Aorta (tissue), 5 donors: ENCODE measurements at places on chromosomes 11 and 22.

DNA sequence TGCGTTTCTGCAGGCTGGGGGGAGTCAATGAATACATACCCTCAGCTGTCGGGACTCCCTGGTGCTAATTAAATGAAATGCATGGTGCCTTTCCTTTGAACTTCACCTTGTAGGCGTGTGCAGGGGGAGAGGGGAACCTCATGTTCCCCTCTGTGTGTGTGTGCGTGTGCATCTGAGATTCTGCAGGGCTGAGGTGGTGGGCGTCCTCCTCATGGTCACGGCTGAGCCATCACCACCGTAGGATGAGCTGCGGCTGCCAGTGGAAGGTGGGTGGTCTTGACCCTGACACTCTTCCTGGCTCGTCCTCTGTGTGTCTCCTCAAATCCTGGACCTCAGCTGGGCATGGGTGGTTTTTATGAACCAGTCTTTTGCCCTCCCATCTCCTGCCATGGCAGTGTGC, 53.0 kb upstream of the TTLL12 start:
- no peak for DNase-seq

DNA sequence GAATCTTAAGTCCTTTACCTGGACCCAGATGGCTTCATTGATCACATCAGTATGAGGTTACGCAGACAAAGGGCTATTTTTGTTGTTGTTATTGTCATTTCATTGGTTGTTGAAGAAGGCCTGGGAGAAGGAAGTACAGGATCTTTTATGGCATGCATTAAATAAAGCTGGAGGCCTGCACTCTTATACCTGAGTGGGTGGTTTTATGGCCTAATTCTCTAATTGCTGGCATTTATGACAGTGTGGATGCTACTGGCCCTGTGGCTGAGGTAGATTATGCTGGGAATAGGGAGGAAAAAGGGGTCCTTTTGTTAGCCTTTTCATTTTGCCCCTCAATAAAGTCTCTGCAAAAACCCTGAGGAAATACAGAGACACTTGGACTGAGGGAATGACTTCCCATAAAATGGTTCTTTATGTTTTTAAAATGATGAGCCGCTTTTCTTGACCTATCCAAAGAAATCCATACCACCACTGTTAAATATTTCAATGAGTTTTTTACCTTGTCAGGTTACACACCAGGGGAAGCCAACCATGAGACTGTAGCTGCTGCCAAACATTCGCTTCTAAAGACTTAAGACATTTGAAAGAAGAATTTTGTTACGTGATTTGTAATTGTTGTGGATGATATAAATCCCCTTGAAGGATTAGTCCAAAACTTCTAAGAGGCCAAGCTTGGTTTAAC, 6.8 kb downstream of the KMT2A start:
- DNase-seq: no peak

GRCh38 chr11:59810911-59811259, 307 bp upstream of the MRPL16 start:
- DNase-seq: no peak

GRCh38 chr22:37228106-37229011, 15.7 kb downstream of the RAC2 start:
- DNase-seq: peak; percentile 74

- peak; percentile 70 for DNase-seq
These were observed 5.8 kb downstream of the CCND1 start for GRCh38 chr11:69646493-69647389.

DNA sequence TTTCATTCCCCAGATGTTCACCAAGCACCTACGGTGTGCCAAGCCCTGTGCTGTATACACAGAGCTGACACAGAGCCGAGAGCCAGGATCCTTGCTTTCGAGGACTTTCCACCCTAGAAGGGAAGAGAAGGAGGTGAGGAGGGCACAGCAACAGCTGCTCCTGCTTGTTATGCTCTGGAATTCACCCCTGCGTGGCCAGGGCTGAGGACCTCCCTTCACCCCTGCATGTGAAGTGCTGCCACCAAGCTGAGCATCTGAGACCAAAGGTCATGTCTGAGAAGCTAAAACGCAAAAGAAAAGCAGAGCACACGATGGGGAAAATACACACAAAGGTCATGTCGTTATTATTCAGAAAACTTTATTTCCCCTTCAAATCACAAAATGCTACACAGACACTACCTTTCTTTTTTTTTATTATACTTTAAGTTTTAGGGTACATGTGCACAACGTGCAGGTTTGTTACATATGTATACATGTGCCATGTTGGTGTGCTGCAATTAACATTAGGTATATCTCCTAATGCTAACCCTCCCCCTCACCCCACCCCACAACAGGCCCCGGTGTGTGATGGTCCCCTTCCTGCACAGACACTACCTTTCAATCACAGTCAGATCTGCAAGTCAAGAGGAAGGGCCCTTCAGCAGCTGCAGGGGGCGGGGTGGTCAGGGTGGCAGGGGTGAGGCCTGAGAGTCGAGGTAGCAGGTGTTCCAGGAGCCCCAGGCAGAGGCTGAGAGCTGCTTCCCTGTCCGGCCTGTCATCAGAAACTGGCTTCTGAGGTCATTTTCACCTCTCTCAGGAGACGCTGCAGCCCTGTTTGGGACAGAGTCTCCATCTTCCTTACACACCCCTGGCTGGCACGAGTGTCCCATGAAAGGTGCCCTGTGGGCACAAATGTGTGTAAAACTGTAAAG, 40.1 kb upstream of the PRR5 start:
- no peak for DNase-seq

DNA sequence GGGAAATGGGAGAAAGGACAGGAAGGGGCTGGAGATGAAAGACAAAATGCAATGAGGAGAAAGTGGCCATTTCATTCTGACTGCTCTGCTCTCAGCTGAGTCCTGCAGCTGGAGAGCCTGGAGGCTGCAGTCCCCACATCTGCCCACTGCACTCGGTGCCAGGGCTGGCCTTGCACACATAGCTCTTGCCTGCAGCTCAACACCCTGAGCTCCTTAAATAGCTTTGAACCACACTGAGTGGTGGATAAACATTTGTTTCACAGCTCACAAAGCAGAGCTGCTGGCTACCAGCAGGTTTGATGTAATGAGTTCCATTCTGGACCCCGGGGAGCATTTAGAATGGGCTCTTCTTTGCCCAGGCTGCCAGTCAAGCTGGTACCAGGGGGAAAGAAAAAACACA, 426.1 kb upstream of the CADM1 start:
- no peak for DNase-seq

DNA sequence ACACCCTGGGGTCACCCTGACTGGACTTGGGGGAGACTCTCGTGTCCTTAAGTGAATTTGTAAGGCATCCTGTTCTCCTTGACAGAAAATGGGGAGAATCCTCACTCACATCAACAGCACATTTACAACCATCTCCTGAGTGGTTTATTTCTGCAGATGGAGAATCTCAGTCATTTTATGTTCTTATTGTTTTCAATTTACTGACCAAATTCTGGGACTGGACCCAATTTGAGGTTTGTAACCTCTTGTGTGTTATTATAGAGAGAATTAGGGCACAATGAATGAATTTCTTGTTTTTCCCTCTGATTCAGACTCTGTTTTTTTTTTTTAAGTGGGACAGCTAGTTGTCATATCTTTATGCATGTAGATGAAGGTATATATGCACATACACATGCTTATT, 104.9 kb downstream of the ADAMTS15 start:
- no peak for DNase-seq

GRCh38 chr11:70569996-70570692, 171.8 kb downstream of the CTTN start:
- DNase-seq: peak; percentile 24

- no peak for DNase-seq
These were observed 140.5 kb downstream of the CTTN start for GRCh38 chr11:70538641-70539359.

DNA sequence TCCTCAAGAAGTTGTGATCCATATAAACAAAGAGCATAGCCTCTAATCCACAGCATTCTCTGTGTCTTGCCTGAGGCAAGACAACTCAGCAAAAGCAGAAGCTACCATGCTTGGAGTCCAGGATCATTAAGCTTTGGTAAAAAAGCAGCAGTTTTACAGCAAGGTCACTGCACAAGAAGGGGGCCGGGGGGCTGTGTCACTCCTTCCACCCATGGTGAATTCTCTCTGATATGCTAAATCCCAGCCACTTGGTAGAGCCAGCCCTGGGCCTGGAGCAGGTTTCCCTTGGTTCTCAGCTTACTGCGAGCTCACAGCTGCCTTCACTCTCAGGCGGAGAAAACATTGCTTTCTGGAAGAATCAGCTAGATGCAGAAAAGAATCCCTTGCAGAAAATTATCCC, 144.7 kb downstream of the TENM4 start:
- no peak for DNase-seq

DNA sequence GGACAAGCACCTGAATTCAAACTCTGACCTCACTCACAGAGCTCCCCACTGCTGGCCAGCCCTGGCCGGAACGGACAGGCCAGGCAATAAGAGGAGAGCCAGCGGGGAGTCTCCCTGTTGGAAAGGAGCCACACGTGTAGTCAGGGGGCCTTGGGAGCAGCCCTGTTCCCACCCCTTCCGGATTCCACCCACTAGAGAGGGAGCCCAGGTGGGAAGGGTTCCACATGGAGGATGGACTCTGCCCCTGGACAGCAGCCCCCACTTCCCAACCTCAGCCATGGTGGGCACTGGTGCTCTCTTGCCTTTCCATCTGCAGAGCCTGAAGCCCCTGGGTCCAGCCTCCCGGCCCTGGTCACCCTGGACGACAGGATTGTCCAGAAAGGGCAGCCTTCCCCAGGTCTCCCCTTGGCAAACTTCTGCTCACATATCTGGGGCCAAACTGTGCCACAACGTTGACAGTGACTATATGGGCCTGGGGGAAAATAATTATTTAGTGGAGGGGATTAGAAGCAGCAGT, 7.5 kb upstream of the APOBEC3A start:
- peak; percentile 73 for DNase-seq

- DNase-seq: no peak
These were observed 10.6 kb downstream of the HSD17B12 start for GRCh38 chr11:43690929-43691725.

GRCh38 chr22:48448821-48449220, 1378.9 kb downstream of the BRD1 start:
- DNase-seq: peak; percentile 27

DNA sequence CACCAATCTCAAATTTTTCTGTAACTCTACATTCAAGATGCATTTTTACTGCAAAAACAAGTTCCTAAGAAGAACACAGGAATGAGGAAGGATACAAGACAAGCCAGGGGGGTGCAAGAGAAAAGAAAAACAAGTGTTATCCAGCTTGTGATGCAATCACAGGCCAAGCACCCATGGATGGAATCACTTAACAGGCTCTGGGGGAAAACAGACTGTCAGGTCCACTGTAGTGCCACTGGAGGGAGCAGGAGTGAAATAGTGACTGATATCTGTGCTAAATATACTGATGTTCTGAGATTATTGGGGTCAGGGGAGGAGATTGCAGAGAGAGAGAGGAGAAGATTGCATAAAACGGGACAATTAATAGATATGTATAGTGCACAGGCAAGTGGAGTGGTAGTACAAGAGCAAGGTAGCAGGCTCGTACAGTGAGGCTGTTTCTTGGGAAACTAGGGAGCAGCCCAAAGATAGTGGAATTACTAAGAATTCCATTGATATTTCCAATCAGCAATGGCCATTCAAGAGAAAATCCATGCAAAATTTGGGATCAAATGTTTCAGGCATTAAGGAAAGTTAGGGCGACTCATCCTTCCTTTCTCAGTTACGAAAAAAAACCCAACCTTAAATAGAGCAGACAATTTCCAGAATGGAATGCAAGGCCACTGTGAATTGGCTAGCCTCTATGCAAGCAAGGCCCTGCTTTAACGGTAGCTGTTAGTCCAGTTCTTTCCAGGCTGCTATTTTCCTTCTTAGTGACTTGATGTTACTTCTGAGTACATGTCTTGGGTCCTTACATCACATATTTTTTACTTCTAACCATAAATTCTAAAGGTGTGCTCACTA, 52.2 kb upstream of the CEP126 start:
- DNase-seq: no peak

DNA sequence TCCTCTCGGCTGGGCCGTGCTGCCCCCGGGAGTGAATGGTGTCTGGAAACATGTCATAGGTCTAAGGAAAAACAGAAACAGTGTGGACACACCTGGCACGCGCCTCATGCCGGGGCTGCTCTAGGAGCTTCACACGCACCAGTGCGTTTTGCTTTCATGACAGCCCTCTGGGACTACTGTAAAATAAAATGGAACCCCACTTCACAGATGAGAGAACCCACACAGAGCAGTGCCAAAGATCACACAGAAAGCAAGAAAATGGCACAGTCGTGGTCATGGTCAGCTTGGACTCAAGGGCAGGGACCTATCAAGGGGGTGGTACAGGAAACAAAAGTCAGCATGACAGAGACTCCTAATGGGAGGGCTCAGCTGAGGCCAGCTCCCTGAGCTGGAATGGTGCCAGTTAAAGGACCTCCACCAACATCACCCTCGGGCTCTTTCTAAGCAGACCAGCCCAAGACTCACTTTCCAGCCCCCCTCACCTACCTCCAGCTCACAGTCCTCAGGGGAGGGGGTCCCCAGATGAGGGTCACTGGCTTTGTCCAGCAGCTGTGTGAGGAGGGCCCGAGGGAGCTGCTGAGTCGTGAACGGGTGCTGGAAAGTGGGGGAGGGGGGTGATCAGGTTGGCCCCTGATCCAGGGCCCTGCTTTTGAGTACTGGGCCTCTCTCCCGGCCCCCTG, 3.3 kb downstream of the MAP4K2 start:
- no peak for DNase-seq

DNA sequence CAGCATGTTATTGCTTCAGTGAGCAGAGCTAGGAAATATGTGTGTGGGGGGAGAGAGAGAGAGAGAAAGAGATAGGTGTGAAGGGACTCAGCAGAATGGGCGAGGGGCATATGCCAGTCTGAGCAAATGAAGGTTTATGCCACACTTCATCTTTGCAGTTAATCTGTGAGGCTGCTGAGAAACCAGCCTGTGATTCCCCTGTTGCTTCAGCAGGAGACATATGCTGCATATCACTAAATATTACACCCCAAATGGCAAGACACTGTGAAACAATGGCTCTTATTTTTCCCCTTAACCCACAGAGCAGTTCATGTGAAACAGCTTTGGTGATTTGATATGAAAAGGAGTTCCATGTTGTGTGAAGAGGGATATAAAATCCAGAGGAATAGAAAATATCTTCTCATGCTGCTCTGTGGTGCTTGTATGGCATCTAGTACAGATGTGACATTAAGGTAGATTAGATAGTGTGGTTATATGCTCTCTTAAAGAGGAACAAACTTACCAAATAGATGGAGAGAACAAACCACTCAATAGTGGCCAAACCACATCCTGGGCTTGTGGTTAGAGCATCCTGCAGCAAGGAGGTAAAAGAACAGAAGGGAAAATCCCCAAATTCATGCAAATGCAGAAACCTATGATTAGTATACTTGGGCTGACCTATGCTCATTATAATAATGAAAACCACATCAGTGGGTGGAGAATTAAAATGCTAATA, 864.2 kb downstream of the FAM181B start:
- DNase-seq: no peak

DNA sequence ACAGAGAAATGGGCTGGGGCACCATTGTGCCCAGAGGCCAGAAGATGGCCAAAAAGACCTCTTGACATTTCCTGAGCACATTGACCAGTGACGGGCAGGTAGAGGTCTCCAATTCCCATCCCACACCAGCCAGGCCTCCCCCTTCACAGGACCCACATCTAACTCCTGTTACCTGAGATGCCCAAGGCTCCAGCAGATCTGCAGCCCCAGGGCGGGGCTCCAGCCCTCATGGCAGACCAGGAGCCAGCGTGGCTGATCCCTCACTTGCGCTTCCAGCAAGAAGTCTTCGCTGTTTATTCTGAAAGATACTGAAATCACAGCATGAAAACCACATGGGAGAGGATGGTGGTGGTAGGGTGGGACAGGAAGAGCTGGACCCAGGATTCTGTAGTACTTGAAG, 9.0 kb downstream of the TMPRSS5 start:
- DNase-seq: no peak

- no peak for DNase-seq
These were observed 1125.2 kb upstream of the CNTN5 start for GRCh38 chr11:97895572-97895971.
